ENCODE measurements at places on chromosomes 13 and 19.

DNA sequence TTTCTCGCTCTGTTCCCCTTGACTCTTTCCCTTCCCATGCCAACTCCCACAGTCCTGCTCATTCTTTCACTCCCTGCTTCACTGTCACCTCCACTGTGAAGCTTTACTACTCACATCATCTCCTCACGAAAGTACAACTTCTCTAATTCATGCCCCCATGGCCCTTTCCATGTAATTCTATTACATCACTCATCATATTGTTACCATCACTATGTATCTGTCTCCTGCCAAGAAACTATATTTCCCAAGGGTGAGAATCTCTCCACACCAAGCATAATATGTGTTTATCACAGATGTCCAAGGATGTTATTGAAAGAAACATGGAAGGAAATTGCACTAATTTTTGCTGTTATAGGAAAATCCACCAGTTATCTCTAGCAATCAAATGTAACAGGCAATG is 37.2 kb upstream of the LRCH1 start:
- no peak for DNase-seq

DNA sequence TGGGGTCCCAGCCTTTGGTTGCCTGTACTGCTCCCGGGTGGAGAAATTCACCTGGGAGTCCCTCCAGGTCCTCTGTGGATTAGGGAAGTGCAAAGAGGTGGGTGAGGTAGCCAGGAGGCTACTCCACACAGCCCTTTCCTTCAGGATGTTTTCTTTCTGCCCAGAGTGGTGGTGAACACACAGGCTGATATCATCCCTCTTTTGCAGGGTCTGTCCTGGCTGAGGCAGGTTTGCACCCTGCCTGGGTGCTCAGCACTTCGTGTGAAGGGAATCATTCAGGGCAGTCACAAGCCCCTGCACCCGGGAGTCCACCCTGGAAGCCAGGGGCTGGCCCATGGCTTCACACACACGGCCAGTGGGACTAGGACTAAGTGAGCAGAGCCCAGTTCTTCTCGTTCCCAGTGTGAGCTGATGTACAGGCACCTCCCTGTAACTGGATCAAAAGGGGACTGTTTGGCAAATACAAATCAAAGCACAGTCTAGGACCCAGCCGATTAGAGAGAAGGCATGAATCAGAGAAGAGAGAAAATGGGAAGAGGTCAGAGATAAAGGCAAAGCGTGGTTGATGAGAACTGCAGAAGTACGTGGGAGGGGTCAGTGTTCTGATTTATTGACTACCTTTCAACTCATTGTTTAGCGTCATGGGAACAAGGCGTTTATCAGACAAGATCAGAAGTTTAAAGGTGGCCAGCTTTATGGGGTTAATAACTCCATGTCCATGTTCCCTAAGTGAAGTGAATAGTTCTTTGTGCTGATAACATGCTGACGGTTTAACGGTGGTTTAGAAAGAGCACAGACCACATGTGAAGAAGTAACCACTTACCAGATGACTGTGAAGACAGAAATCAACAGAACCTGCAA is 30.4 kb upstream of the SPATA13 start:
- DNase-seq = no peak

- no peak for DNase-seq
Measured at GRCh38 chr13:111475488-111475887, 155.0 kb downstream of the TEX29 start.

DNA sequence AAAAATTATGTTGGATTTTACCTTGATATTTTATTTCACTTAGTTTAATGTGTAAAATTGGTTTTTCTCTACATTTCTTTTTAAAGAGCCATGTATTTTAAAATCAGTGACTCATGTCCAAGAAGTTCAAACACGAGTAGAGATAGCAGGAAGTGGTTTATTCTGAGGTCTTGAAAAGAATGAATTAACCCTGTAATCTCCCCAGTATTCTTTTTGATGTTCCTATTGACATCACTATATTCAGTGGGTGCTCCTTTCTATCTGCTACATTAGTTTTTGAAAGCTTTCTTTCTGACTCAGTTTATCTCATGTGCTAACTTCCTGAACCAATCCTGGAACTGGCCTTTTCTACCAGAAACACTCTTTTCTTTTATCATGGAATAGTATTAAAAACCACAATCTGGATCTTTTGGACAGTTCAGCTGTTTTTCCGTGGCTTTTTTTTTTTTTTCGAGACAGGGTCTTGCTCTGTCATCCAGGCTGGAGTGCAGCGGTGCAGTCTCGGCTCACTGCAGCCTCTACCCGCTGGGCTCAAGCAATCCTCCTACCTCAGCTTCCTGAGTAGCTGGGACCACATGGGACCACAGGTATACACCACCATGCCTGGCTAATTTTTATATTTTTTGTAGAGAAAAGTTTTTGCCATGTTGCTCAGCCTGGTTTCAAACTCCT is 114.9 kb downstream of the PCCA start:
- DNase-seq = no peak

- DNase-seq = no peak
Measured at GRCh38 chr13:110403721-110404120, 96.6 kb downstream of the COL4A2 start.

DNA sequence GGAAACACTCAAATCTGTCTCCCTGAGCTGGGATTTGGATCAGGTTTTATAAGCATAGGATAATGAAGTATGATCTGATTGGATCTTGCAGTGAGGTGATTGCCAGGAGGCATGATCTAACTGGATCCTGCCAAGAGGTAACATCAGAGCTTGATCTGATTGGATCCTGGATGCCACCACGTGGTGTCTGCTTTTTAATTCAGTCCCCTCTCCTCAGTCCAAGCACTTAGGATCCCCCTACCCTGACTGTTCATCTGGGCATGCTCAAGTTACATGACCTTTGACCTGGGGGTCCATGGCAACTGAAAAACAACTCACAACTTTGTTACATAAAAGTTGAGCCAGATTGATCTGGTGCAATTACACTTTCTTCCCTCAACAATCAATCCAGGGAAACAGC is 47.5 kb upstream of the LSM14A start:
- DNase-seq = no peak

GRCh38 chr19:15398501-15399233 is 19.1 kb upstream of the AKAP8 start:
- no peak for DNase-seq

Measured in GOT3 (cell line).